ENCODE measurements at places on chromosomes 3 and 15.
A peak's percentile ranks its signal among the peaks of the same experiment; 100 is the strongest.

GRCh38 chr15:39860200-39860599 lies 59.9 kb downstream of the GPR176 start:
- DNase-seq = no peak

DNA sequence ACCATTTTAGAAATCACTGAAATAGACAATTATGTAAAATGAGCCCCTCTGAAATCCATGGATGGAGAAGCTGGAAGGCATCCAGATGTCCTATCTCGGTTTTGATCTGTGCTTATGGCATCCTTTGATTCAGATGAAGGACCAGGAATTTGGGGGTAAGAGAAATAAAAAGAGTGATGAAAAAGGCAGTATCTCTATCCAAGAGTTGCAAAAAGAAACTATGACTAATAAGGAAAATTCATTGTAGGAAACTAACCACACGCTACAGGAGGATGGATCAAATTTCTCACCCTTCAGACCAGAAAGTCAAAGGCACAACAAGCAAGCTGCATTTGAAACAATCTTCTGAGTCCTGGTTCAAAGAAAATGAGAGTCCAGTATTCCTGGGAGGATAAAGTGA lies 34.8 kb downstream of the SRGAP3 start:
- DNase-seq = no peak

GRCh38 chr15:56734013-56734635 lies 815 bp upstream of the ZNF280D start:
- DNase-seq = no peak

DNA sequence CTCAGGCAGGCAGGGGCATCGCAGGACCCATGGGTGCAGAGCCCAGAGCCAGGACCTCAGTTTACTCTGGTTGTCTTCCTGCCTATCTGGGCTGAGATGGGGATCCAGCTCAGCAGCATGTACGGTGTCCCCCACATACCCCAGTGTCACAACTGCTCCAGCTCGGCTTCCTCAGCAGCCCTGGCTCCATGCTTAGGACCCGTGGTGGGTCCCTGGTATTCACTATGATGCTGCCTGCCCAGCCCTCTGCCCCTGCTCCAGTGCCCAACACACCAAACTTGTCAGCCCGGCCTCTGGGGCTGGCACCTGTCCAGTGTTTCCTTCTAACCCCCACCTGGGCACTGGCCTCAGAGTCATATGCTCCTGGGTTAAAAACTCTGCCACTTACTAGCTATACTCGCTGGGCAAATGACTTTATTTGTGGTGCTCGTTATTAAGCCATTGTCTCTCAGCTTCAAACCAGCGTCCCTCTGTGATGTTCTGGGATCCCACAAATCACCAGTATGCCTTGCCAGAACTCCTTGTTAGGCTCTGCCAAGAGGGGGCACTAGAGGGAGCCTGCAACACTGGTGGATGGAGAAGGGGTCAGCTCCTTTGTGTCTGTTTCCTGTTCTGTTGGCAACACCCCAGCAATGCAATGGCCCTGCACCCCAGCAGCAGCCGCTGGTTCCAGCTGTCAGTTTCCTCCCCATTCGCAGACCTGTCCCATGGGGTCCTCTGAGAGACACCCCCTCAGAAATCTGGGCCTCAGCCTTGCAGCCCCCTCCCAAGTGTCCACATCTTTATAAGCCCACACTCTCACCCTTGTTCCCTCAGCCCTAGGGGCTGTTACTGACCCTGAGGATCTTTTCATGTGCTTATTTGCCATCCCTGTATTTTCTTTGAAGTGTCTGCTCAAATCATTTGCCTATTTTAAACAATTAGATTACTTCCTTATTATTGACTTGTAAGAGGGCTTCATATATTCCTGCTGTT lies 24.1 kb upstream of the MRPS22 start:
- DNase-seq = no peak

GRCh38 chr15:27782125-27782524 lies 317.0 kb downstream of the OCA2 start:
- no peak for DNase-seq

DNA sequence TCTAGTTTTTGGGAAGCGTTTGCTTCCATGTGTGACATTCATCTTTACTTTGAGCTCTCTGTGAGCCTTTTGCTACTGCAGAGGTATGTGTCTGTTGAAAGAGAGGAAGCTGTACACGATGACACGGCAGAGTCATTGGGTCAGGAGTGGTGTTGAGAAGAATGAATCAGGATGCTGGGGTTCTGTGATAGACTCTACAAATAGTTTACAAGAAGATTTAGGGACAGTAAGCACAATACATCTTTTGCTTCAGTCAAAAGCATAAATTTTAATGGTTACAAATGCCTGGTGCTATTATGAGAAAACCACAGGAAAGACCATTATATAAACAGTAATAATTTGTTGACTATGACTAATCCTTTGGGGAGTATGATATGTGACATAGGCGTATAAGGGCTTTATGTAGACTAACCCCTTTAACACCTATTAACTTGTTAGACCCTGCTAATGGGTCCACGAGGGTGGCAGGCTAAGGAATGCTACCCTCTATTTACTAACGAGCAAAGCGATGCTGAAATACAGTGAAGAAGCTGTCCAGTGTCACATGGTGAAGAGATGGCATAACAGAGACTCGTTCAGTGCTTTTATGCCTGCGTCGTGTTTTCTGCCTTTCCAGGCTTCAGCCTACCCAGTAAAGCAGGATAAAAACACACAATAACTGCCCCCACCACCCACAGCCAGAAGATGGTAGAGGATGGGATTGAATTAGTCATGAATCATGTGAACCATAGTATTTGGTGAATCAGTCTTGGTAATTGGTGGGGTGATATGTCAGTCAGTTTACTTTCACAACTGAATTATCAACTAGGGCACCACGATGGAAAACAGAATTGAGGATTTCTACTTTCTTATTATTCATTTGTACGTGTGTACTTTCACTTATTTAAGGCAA lies 118.8 kb downstream of the LPP start:
- no peak for DNase-seq

DNA sequence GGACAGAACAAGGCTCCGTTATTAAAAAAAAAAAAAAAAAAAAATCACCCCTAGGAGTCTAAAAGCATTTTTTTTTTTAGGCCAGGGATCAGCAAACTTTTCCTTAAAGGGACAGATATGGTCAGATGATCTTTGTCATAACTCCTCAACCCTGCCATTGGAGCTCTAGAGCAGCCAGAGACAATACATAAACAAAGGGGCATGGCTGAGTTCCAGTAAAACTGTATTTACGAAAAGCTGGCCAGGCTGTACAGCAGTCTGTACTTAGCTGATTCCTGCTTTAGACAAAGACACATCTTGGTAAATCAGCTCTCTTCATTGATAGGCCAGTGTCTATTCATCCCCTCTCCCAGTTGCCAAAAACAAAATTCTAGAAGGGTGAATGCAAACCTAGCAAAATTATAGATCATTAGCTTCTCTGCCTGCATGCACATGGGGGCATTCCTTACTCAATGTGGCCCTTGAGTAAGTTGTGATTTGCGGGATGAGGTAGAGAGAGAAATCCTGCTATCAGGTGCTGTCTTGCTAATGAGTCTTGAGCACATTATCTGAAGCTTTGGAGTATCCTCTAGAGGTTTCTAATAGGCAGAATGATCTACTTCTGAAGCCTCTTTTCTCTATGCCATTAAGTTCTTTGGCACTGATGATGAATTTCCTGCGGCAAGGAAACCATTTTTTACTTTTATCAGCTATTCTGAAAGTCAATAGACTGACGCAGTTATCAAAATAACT lies 35.2 kb downstream of the SENP8 start:
- DNase-seq = no peak

GRCh38 chr3:117547956-117548550 lies 838.5 kb downstream of the TUSC7 start:
- DNase-seq = no peak

GRCh38 chr15:89003865-89004725 lies 84.2 kb upstream of the ABHD2 start:
- no peak for DNase-seq

DNA sequence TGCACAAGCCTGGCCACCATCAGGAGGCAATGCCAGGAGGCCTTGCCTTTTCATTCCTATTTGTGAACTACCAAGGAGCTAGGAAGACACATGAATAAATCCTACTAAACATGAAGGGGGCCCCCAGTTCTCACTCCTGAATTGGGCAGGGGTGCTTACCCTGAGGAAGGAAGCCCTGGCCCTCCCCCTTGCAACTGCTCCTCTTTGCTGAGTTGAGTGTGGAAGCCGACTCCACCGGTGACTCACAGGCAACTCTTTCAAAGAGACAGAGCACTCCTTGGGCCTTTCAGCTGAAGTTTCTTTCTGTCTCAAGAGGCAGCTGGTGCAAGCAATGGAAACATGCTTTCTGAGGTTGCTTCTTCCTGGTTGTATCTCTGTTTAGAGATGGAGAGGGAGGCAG lies 1.7 kb downstream of the GABRG3 start:
- DNase-seq = no peak

DNA sequence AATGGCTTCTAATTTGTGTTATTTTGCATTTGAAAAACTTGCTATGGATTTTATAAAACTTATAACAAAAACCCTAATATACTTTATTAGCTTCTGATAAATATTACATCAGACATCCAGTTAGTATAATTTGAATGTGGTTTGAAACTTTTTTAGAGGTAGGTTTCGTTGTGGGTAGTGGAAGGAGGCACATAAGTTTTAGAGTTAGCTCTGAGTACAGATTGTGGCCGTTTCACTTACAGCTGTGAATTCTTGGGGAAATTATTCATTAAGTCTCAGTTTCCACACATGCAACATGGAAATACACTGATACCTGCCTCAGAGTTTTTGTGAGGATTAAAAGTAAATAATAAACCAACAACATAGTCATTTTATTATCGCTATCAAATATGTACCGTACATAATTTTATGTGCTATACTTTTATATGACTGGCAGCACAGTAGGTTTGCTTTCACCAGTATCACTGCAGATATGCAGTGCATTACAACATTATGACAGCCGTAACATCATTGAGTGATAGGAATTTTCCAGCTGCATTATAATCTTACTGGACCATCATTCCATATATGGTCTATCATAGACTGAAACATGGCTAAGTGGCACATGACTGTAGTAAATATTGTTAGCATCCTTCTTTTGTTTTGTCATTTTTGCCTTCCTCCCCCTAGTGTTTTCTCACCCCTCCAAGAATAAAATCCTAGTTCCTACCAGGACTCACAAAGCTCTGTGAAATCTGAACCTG lies 175.6 kb downstream of the AKAP13 start:
- no peak for DNase-seq

- peak; percentile 76 for DNase-seq
Measured at GRCh38 chr3:101574388-101575112, 570 bp downstream of the PCNP start.

- no peak for DNase-seq
Measured at GRCh38 chr3:145704020-145704419, 457.0 kb downstream of the PLOD2 start.

DNA sequence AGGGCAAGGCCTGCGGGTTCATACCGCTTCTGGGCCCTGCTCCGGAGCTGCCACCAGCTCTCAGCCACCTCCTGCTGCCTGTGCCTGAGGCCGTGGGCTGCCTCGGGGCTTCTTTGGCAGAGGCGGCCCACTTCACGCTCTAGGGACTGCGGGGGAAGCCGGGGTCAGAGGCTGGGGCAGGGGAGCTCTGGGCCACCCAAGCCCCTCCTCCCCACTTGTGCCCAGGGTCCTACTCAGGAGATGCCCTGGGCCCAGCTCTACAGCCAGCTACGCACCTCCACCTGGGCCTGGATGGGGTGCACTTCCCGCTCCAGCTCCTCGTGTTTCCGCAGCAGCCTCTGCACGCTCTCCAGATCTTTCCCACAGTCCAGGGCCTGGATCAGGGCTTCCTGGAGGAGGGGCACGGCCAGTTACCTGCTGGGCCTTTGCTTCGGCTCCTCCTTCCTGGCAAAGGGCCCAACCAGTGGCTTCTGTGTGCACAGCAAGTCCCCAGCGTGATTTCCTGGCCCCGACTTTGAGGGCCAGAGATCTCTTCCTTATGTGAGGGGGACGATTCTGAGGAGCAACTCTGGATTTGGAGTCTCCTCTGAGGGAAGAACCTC lies 24.0 kb downstream of the PLA2G4B start:
- no peak for DNase-seq

DNA sequence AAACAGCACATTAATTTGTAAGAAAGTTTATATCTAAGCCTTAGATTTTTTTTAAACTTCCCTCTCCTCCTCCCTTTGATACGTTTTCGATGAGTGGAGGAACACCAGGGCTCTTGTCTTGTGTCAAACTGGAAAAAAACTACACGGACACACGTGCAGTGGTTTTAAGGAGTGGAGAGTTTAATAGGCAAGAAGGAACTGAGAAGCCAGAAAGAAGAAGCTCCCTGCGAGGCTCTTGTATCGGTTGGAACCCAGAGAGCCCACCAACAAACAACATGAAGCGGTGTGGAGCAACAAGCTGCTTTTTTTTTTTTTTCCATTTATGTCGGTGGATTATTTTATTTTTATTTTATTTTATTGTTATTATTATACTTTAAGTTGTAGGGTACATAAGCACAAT lies 18.6 kb downstream of the NDUFB4 start:
- DNase-seq = no peak

- no peak for DNase-seq
Measured at GRCh38 chr15:81825136-81825535, 220.7 kb downstream of the MEX3B start.

GRCh38 chr3:1583044-1583443 lies 490.2 kb downstream of the CNTN6 start:
- DNase-seq = no peak

GRCh38 chr3:195236076-195236798 lies 34.7 kb downstream of the XXYLT1 start:
- no peak for DNase-seq

GRCh38 chr15:85477061-85477460 lies 96.7 kb downstream of the AKAP13 start:
- no peak for DNase-seq

DNA sequence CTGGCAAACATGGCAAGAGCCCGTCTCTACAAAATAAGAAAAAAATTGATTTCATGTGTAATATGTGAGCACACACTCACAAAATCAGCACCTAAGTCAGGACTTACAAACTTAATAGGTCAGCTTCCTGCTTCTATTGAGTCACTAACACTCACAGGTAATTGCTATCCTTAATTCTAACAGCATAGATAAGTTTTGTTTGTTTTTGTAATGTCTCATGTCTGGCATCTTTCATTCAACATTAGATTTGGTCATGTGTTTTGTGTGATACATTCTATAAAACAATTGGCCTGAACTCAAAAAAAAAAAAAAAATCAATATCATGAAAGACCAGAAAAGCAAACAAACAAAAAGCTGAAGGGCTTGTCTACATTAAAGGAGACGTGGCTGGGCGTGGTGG lies 564.7 kb downstream of the AGBL1 start:
- DNase-seq = no peak

GRCh38 chr3:54870423-54870822 lies 57.4 kb downstream of the LRTM1 start:
- DNase-seq = no peak

- no peak for DNase-seq
Measured at GRCh38 chr15:70447521-70447920, 315.8 kb downstream of the UACA start.
